ENCODE measurements at places on chromosomes 2 and 18.
A peak's percentile ranks its signal among the peaks of the same experiment; 100 is the strongest.

GRCh38 chr18:71008257-71008656 is 719.4 kb downstream of the SOCS6 start:
- DNase-seq: no peak

DNA sequence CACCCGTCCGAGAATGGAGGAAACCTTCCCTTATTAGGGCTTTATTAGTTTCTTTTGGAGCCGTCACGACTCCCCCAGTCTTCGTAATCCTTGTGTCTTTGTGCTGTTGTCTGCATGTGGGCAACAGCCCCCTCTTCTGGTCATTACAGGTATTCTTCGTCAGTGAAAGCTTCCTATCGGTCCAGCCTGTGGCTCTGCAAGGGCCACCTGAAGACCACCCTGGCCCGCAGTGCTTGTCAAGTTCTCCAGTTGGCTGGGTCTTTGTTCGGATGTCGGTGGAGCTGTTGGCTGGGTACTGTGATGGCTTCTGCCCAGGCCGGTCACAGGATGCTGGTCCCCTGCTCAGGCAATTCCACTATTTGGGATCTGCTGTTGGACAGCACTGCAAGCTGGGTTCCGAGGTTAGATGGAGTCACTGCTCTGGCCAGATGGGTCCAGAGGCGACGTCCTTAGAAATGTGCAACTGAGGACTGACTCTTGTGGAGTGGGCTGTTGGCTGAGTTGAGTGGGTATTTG is 19.2 kb downstream of the E2F6 start:
- DNase-seq: peak; percentile 5

- DNase-seq: peak; percentile 88
Measured at GRCh38 chr2:86037141-86037794, 68.4 kb downstream of the POLR1A start.

DNA sequence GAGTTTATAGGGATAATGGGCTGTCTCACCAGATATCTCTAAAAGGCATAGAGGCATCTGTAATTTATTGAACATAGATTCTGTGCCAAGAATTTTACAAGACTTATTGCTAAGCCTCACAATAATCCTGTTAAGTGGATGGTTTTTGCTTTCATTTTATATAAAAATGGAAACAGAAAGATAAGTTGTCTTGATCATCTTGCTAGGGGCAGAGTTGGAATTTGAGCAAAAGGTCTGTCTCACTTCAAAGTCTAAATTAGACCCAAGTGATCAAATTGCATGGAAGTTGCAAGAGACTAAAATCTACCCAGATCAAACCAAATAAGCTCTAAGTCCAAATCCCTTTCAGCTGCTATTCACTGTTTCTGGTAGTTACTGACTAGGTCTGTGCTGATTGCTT is 95.3 kb upstream of the SOX11 start:
- DNase-seq: no peak

DNA sequence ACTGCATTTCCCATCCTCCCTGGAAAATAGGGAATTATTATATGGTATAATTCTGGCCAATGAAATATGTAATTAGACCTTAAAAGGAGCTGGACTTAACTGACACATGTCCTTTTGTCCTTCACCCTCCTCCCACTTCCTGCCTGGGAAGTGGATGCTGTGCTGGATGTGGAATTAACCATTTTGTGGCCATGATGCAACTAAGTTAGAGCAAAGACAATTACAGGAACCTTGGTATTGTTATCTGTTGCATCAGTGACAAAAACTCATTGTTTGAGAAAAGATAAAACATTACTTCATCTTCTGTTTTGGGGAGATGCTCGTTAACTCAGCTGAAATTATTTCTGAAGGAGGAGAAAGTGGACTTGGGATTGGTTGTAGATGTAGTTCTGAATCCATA is 227.7 kb upstream of the BOD1L2 start:
- no peak for DNase-seq

- DNase-seq: peak; percentile 64
Measured at GRCh38 chr2:209472112-209472832, 48.4 kb downstream of the MAP2 start.

DNA sequence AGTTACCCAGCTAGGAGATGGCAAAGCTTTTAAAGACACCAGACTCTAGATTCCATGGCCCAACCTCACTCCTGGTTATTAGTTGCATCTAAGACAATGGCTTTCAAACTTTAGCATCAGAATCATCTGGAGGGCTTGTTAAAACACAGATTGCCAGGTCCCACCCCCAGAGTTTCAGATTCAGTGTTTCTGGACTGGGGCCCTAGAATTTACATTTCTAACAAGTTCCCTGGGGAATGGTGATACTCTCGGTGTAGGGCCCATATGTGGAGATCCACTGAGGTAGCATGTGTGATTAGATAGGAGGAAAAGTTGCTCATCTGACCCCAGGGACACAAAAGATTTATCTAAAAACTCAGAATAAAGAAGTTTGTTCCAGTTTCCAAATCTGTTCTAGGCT is 14.5 kb upstream of the TTR start:
- DNase-seq: no peak

GRCh38 chr18:50218432-50219197 is 23.7 kb upstream of the MYO5B start:
- DNase-seq: no peak

DNA sequence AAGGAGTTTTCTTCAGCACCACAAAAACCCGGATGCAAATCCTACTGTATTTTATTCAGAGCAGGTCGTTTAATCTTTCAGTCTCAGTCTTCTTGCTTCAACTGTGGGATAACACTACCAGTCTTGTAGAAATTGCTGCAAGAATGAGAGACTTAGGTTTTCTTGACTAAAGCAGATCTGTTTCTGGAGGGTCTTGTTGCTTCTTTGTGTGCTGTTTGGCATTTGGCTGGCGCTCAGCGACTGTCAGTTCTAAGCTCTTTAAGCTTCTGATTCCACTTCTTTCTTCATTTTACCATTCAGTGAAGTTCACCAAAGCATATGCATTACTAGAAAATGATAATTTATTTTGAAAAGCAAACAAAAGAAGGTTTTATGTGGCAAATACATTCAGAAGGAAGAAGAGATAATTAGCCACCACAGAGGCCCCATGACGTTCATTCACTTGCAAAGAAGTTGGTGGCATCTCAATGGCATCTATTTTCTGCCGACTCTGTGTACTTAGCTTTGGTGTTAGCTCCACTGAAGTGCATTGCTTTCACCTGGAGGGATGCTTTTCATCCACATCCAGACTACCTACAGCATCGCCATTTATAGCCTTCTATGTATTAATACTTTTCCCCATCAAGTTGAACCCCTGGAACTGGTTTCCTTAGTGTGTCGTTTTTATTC is 53.7 kb downstream of the TRIB2 start:
- no peak for DNase-seq

- peak; percentile 49 for DNase-seq
Measured at GRCh38 chr2:55155764-55156281, 76.3 kb downstream of the CLHC1 start.

DNA sequence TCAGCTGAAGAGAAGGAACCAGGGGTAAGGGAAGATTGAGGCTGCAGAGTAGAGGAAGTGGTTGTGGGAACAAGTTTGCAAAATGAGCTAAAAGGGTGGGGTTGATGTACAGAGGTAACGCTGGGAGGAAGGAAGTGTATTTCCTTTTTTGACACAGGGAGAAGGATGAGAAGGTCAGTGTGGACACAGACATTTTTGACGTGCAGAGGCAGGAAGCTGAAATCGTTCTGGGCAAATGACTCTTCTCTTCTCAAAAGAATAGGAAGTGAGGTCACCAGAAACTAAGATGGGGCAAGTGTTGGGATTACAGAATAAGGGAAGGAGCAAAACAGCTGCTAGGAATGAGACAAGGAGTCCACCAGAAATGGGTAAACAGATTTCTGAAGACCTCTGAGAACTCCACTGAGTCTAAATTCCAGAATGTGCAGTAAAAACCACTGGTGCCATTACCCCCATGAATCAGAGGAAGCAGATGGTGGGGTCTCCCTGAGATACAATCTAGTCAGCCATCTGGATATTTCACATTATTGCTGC is 20.0 kb upstream of the RNF149 start:
- no peak for DNase-seq

GRCh38 chr2:100381240-100381639 is 36.2 kb downstream of the CHST10 start:
- DNase-seq: peak; percentile 20

DNA sequence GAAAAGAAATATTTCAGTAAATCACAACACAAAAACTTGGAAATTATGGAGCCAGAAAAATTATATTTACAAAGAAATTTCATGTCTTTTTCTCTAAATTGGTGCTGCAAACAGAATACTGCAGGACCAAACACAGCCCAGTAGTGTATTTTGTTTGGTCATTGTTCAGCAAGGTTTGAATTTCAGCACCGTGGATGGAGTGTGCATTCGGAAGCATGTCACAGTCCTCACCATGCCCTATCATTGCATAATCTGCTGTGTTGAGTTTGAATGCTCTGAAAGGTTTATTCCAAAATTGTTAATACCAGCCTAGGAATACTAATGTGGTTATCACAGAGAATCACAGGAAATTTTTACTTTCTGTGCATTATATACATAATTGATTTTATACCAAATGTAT is 296.7 kb downstream of the METTL4 start:
- no peak for DNase-seq

DNA sequence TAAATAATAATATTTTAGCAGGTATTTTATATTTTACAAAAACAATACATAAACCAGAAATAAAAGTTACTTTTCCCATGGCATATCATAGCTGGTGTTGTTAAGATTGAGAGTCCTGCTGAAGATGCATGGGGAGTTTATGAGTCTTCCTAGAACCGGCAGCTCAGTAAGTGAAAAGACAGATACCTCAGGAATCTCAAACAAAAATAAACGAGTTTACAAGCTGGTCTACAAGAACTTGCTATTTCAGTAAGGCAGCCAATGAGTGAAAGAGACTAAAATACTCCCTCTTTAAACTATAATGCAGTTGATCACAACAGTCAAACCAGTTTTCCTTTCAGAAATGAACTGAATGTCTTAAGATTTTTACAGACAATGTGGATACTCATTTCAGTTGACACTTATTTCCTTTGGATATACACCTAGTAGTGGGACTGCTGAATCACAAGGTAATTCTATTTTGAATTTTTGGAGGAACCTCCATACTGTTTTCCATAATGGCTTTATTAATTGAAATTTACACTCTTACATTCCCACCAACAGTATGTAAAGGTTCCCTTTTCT is 8.9 kb downstream of the GAREM1 start:
- no peak for DNase-seq

DNA sequence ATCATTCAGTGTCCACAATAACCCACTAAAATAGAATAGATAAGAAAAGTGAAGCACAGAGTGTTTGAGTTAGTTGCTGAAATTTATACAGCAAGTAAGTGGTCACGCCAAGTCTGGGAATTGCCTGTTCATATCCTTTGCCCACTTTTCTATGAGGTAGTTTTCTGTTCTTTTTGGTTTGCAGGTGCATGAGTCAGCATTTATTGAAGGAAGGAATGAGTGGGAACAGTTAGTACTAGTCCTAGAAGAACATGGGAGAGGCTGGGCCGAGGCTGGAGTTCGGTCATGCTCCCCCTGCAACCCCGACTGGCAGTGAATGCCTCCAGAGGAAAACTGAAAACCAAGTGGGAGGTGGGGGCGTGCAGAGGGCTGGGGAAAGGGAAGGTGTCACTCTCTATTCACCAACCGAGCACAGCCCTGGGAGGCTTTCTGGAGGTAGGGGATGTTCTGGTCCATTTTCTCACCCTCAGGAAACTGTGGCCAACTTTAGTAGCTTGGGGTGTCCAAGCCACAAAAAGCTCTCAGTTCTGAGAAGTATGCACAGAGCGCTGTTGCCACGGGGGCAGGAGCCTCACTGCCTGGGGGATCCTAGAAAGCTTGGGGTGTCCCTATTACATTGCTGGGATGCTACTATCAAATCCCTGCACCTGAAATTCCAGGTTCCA is 41.4 kb downstream of the FOSL2 start:
- no peak for DNase-seq

DNA sequence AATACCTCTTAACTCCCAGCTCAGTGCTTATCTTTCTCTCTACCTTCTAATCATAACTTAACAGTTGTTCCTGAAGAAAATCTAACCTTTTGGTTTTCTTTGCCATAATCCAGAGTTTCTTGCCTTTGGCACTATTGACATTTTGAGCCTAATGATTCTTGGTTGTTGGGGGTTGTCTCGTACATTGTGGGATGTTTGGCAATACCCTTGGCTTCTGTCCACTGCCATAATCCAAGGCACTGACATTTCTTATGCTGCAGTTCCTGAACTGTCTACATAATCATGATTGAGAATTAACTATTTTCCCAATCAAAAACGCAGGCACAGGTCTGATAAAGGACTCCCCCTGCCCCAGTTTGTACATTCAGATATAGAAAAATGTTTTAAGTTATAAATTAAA is 203.2 kb upstream of the MEX3C start:
- DNase-seq: no peak

DNA sequence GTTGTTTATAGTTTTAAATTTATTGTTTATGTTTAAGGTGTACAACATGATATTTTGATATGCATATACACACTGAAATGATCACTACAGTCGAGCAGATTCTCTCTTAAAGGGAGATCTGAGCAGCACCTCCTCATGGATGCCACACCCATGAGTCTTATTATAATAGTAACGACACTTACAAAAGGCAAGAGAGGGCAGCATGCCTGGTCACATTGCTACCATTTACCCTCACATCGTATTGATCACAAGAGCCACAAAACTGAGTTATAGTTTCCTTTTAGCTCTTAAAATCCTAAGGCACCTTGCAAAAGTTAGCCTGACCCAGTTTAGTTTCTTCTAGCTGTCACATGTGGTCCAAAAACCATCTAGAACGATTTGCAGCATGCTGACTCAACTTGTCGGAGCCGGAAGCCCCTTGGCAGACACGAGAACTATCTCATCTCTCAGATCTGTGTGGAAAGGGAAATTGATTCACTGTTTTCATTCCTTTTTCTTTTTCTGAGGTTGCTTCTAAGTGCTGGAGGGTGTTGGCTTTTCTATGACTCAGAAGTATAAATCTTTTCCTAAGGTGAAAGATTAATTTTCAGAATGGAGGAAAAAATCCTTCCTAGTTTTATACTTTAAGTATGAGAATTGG is 85.3 kb downstream of the CDC42EP3 start:
- peak; percentile 82 for DNase-seq

GRCh38 chr2:230956827-230957755 is 32.0 kb upstream of the GPR55 start:
- DNase-seq: no peak

DNA sequence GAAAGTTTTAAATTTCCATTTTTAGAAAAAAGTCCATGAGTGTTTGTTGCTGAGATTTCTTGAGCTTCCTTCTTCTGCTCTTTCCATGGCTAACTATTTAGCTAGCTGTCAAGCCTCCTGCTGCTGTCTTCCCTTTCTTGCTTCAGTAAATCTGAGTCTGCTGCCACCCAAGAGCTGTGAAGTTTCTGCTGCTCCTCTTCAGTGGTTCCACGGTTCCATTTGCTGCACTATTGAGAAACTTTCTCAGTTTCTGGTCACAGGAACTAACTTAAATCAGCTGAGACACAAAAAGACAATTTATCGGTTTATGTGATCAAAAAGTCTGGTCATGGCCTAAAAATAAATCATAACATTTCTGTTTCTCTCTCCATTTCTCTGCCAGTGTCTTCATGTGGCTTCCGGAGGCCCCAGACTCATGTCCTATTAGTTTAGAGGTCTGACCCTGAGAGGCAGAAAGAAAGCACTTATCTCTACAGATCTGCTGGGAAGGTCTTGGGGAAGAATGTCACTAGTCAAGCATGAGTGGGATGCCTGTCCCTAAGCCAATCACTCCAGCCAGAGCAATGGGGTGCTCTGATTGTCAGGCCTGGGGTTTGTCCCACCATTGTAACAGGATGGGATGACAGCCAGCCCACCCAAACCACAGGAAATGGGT is 73.0 kb upstream of the ARL4C start:
- no peak for DNase-seq

All from AG09309 (cell line).